Right lobe of liver (tissue), 6 donors: ENCODE measurements at places on chromosomes 6 and 20.

DNA sequence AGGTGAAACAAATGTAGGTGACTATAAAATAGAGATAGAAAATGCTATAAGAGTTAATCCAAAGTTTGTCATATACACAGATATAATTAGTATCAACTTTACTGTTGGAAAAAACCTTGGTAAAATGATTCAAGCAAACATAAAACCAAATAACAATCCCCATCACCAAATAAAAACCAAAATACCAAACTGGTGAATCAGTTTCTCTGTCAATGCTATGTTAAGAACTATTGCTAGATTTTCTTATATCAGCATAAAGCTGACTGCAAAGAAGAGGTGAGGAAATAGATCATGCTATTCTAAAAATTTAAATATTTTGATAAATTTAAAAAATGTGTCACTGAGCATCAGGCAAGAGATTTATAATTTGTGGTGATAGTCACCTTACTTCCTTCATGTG lies 658.4 kb downstream of the PHF3 start:
- H3K27ac ChIP-seq, result no peak overlapping the region
- H3K4me3 ChIP-seq, result no peak overlapping the region
- no peak for DNase-seq
- H3K36me3 ChIP-seq, result no peaks in the 10 kb centered on the region

GRCh38 chr6:40346246-40346645 lies 240.9 kb downstream of the LRFN2 start:
- no peak for DNase-seq
- H3K4me3 ChIP-seq, result no peak overlapping the region
- H3K27ac ChIP-seq, result no peak overlapping the region

DNA sequence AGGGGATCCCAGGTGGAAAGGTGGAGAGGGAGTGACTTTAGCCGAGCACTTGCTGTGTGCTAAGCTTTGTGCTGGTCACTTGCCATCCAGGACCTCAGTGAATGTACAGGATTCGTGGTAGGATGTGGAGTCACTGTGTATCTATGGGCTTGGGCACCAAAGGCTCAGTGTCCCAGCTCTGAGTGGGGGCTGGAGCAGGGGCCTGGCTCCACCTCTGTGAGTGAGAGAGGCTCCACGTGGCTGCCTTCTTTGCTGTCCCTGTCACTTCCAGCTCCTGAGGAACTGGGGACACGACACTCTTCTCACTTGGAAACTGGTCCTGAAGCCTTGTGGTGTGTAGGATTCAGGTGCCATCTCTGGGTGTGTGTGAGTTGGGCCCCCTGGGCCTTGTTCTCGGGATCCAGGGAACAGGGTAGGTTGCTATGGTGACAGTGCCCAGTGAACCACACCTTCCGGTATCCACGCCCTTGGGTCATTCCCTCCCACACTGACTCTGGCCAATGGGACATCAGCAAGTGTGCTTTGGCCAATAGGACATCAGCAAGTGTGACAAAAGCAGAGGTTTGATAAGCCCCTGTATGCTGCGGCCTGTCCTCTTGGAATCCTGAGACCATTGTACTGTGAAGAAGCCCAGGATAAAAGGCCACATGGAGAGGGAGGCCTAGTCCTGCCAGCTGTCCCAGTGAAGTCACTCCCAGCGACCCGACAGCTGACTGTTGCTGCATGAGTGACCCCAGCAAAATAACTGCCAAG lies 87.7 kb downstream of the CDH22 start:
- H3K36me3 ChIP-seq, result no peaks in the 10 kb centered on the region
- no peak overlapping the region for H3K4me3 ChIP-seq
- no peaks in the 10 kb centered on the region for H3K4me1 ChIP-seq
- no peak overlapping the region for H3K27ac ChIP-seq
- no peaks in the 10 kb centered on the region for H3K27me3 ChIP-seq
- no peak for DNase-seq

DNA sequence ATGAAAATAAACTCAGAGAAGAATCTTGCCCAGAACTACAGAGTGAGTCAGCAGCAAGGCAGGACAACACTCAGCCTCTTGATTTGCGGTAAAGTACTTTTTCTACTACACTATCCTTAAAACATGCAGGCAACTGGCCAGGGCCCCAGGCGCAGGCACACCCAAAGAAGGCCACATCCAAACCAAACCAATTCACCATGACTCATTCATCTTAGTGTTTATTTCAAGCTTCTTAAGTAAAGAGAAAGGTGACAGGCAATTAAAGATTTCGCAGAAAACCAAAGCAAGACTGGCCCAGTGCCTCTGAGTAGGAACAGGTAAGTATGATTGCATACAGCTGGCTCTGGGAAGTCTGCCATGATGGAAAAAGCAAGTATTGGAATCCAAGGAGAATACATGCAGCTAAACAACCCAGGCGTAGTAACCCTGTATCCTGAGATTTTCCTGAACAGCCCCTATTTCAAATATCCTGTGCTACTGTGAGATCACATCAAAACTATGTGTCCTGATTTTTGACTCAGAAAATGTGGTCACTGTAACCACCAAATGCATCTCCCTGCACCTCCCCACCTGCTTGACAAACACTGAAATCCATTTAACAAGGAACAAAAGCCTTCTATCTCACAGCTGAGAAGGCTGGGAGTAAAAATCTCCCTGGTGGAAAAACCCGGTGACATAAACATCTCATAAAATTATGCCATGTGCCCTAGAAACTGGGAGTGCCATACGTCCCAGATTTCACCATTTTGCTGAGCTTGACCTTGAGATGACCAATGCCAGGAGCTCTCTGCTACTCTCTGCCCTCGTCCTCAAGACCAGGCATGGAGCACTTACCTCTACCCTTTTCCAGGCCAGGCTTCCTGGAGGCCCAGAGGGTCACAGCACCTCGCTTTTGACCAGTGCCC lies 12.4 kb downstream of the WFDC3 start:
- H3K4me1 ChIP-seq, result no peaks in the 10 kb centered on the region
- no peaks in the 10 kb centered on the region for H3K27me3 ChIP-seq
- H3K27ac ChIP-seq, result no peak overlapping the region
- no peak for DNase-seq
- no peak overlapping the region for H3K4me3 ChIP-seq

DNA sequence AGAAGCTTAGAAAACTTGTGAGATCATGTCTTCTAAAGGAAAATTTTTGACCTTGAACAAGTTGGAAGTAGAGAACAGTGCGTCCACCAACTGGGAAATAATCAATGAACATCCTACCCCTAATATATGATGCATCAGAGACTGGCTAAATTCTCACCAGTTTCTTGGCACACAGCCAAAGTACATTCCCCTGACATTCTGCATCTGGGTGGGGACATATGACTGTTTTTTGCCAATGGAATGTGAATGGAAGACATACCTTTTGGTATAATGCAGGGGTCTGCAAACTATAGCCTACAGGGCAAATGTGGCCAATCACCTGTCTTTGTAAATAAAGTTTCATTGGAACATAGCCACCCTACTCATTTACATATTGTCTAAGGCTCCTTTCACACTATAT lies 84.7 kb downstream of the HAO1 start:
- no peak overlapping the region for H3K4me3 ChIP-seq
- no peaks in the 10 kb centered on the region for H3K4me1 ChIP-seq
- no peak overlapping the region for H3K27ac ChIP-seq
- no peak for DNase-seq

DNA sequence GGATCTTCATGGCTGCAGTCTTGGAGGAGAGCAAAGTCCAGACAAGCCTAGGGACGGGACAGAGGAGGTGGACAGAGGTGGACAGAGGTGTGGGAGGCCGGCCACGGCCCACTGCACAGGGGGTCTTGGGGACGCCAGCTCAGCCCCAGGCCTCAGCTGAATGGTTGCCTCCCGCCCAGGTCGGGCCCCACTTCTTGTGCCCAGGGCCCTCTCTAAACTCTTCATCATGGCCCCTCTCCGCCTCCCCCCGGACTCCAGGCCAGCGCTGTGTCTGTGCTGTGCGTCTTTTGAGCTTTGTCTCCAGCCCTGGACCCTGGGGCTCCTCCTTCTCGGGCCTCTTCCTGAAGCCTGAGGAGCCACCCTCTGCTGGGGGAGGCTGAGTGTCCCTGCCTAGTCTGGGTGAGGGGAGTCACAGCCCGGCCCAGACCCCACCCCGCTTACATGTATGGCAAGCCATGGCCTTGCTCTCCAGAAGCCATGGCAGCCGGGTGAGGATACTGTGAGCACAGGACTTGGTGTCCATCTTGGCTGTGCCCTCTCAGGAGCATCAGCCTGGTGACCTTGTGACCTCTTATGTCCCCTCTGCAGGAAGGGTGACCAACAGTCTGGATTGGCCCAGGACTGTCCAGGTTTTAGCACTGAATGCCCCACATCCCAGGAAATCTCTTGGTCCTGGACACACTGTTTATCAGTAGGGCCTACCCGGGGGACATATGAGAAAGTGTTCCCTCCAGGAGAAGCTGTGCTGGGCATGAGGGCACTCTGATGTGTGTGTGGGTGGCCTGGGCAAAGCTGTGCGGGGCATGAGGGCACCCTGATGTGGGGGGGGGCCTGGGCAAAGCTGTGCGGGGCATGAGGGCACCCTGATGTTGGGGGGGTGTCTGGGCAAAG lies 9.4 kb upstream of the NPBWR2 start:
- H3K4me3 ChIP-seq, result no peak overlapping the region
- H3K36me3 ChIP-seq, result no peaks in the 10 kb centered on the region
- no peaks in the 10 kb centered on the region for H3K27me3 ChIP-seq
- H3K4me1 ChIP-seq, result no peaks in the 10 kb centered on the region
- DNase-seq, result peak; percentile 42
